ENCODE measurements at places on chromosomes 6 and 20.

GRCh38 chr6:10837622-10837994 lies 731 bp downstream of the MAK start:
- DNase-seq = no peak

DNA sequence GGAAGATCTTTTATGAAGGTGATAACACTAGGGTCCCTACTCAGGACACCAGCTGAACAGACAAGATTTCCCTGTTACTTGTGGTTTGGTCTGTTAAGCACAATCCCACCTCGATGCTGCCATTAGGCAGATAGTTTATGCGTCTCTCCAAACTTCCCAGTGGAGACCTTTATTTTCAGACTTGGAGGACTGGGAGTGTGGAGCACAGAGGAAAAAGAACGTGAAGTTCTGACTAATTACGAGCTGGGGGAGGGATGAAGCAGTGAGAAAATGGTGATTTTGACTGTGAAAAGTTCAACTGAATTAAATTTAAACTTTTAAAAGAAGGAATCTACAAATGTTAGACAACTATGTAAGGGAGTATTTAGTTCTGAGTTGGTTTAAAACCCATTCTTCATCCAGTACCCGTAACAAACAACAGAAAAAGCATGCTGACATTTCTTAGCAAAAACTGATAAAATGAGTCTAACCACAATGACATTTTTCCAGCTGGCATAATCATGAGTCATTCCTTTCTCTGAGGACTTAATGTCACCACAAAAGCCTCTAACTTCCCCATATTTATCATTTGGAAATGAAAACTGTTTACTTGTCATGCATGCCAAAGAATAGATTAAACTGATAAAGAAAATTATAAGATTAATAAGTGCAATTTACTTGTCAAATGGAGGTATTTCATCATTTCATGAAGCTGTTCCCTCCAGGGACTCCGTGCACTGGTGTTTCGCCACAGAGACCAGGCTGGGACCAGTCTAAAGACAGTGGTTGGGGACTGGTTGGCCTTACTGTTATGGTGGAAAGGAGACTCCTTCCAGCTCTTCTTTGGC lies 113.3 kb upstream of the SSTR4 start:
- no peak for DNase-seq

DNA sequence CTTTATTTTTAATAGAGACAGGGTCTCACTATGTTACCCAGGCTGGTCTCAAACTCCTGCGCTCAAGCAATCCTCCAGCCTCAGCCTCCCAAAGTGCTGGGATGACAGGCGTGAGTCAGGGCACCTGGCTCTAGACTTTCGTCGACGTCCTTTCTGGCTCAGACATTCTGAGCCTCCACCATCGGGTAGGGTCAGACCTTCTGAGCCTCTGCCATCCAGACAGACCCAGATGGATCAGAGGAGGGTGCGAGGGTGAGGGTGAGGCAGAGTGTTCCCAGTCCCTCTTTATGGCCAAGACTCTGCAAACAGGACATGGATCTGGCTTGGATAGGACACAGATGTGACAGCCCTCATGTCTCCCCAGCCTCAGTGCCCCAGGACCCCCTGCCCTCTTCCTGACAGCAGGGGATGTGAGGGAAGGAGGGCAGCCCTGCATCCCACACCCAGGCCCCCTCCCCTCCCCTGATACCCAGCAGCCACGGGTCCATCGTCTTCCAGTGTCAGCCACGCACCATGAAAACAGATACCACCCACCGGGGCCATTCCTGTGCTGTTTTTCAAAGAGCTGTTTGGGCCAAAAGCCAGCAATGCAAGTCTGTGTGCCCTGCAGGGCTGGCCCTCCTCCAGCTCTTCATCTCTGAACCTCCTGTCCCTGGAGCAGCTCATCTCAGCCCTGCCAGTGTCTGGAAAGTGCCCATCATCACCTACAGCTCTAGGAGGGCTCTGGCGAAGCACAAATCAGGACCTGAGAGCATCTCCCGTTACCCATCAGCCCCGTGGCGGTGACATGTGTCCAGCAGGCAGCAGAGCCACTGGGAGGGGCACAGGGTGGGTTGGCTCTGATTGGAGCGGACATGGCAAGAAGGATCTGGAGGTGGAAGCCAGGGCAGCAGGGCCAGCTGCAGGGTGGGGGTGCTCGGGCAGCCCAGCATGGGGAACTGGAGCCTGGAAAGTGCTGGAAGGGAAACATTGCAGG lies 208.4 kb downstream of the PREX1 start:
- DNase-seq = no peak

- DNase-seq = no peak
These were observed 129.4 kb downstream of the TRIM27 start for GRCh38 chr6:28794175-28795002.

DNA sequence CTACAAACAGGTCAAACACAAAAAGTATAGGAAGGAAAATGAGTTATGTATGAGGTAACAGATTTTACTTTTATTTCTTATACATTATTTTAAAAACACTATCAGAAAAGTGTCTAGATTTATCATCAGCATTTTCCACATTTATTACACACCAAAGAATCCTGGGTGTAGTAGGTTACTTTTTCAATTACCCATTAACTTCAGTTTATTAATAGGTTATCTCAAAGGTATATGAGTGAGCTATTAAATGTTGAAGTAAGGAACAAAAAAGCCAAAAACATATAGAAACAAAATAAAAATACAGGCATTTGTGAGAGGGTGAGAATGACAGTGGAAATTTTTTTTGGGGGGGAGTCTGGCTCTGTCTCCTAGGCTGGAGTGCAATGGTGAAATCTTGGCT lies 150.5 kb downstream of the SIM1 start:
- no peak for DNase-seq

- no peak for DNase-seq
These were observed 37.8 kb downstream of the FAM184A start for GRCh38 chr6:119040636-119041035.

DNA sequence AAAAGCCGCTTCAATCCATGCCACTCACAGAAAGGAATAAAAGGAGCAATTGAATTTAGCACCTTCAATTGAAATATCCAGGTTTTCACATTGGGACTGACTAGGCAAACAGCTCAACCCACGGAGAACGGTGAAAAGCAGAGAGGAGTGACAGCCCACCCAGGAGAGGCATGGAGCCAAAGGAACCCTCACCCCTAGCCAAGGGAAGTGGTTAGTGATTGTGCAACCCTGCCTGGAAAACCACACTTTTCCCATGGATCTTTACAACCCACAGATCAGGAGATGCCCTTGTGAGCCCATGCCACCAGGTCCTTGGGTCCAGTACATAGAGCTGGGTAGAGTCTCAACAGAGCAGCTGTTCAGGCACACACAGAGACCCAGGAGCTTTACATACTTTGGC lies 911.8 kb downstream of the EPHA7 start:
- DNase-seq = no peak

- DNase-seq = no peak
These were observed 4.0 kb upstream of the MCUR1 start for GRCh38 chr6:13818341-13818740.

GRCh38 chr6:135962731-135963130 lies 111.2 kb downstream of the PDE7B start:
- DNase-seq = no peak

- DNase-seq = no peak
These were observed 10.1 kb upstream of the SNRNP48 start for GRCh38 chr6:7579851-7580250.

GRCh38 chr6:11667876-11668275 lies 110.7 kb downstream of the ADTRP start:
- DNase-seq = no peak

GRCh38 chr20:18533978-18534644 lies 26.4 kb downstream of the SEC23B start:
- DNase-seq = no peak

GRCh38 chr6:39904946-39905639 lies 29.2 kb downstream of the MOCS1 start:
- no peak for DNase-seq

DNA sequence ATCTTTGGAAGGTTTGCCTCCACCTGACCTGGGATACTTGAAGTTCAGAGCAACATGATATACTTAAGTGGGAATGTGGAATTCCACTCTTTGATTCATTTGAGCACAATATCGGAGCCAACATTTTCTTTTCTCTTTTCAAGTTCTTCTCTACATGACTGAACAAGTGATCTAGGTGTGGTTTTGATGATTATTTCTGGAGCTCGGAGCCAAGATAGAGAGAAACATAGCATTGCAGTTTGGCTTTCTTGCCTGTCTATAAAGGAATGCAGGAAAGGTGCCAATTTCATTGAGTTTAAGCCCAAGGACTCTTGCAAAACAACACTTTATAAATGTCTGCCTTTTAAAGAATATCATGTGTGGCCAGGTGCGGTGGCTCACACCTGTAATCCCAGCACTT lies 124.2 kb upstream of the FAM83B start:
- no peak for DNase-seq

DNA sequence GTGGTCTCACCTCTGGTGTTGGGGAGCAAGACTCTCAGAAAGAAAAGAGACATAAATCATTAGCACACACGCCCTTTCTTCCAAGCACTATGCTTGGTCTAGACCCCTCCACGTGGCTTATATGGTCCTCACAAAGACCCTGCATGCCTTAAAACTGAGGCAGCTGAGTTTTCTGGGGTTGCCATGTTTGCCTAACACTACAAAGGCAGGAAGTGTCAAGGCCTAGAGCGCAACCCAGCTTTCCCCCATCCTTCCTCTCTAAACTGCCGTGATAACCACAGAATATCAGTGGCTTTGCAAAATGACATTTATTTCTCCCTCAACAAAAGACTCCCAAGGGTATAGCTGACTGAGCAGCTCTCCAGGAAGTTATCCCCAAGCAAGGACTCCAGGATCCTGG lies 146.5 kb upstream of the TOP1 start:
- DNase-seq = no peak

DNA sequence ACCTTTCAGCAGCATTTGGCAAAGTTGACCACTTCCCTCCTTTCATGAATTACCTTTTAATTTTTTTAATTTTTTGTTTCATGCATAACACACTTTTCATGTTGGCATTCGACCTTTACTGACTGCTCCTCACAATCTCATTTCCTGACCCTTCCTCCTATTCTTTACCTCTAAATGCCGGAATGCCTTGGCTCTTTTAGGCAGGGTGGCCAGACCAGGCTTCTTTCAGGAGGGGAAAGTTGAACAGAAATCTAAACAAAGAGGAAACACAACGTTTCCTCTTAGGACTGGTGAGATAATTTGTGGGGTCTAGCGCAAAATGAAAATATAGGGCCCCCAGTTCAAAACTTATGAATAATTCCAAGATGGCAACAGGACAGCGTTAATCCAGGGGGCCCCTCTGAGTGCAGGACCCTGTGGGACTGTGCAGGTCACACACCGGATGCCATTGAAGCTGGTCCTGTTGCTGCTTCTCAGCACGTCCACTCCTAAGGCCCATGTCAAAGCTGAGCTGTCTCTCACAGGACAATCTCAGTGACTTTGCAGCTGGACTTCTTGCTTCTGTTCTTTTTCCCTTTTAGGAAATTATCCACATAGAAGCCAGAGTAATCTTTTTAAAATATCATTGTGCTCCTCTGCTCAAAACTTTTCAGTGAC lies 313.8 kb downstream of the HDGFL1 start:
- no peak for DNase-seq

DNA sequence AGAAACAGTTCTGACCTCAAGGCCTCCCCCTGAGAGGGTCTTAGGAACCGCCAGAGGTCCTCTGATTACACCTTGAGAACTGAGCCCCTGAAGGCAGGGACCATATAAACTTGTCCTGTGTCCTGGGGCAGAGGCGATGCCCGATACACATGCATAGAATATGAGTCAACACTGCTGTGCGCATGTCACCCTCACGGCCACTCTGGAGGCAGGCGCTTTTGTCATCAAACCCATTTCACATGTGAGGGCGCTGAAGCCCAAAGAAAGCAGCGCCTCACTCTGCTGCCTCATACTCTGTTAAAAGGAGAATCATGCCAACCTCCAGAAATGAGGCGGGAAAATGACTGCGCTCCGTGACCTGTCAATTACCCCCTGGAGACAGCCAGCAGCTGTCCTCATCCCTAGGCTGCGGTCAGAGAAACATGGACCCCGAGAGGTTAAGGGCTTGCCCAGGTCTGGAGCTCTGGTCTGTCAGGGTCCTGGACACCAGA lies 158.3 kb downstream of the GRM4 start:
- DNase-seq = no peak

DNA sequence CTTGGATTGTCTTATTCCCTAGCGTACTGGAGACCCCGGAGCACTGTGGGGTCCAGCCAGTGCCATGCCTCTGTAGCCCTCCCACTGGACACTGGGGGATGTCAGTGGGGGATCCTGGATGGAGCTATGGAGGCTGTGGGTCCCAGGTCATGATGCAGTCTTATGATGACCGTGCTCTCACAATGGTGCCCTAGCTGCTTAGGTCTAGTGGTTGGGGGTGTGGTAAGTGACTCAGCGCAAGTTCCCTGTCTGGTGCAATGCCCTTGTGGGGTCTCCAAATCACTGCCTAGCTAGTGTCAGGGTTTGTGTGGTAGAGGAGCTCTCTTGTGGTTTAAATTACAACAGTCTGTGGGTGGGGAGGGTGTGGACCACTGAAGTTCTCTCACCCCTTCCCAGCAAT lies 135.4 kb downstream of the CDC5L start:
- DNase-seq = no peak

GRCh38 chr6:7051780-7052442 lies 55.9 kb upstream of the RREB1 start:
- no peak for DNase-seq

DNA sequence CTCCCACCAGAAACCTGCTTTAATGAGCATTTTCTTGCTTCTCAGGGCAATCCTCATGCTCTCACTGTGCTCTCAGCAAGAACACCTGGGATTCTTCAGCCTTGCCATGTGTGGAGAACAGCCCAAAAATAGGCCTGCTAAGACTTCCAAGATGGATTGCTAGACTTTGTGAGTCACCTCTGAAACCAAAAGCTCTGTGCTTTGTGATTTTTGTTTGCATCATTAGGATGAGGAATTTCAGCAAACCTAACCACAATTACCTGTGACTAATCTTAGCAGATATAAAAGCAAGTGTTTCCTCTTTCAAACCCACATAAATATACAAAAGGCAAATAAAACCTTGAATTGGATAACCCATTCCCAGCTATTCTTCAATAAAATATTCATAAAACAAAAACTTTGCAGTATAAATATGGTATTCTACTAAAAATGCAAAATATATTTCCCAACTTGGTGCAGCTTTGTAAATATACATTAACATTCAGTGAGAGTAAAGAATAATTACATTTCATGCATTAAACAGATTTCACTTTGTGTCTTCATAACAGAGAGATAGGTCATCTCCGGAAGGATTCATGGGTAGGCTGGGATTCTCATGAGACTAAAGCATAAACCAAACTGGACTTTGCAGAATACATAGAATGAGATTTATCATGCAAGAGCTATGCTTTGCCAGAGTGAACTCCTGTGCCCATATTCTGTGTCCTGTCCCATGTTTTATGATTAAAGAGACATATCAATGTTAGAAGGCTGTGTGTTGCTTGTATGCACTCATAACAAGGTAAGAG lies 33.5 kb downstream of the TPBG start:
- DNase-seq = no peak

DNA sequence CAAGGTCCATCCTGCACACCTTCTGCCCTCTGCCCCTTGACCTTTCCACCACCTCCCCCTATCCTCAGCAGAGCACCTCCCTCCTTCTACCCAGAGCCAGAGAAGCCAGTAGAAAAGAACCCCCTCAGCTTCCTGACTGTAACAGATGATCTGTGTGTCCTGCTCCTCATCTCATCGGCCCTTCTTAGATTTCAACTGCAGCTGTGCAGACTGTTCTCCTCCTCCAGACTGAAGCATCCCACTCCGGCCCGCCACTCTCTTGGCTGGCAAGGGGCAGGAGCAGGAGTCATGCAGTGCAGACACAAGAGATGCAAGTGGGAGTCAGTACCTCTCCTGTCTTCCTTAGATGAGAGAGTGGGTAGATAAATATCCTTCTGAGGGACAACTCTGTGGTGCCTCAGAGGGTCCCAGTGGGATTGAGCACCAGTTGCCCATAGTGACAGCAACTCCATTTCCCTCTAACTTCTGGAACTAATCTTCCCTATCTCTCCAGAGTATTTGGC lies 163.5 kb upstream of the MLN start:
- no peak for DNase-seq

All from activated CD8-positive, alpha-beta memory T cell treated with anti-CD3 and anti-CD28 coated beads for 1 hour (primary cell).